ENCODE measurements at places on chromosomes 16 and 17. TPM values are rescaled to one million over a fixed set of nuclear protein-coding genes. Genes with fewer than 3 reads are reported as not detected.

The CDRT15L2 gene
- total RNA-seq, result not detected

The PPY gene
- not detected for total RNA-seq

The SEZ6 gene
- 0.03 TPM for total RNA-seq

The HS3ST3B1 gene
- 1.0 TPM for total RNA-seq

The PYDC1 gene
- total RNA-seq, result not detected
